ENCODE measurements at places on chromosomes 11 and 22.

- no peak for DNase-seq
Measured at GRCh38 chr11:119723243-119723951, 5.6 kb downstream of the NECTIN1 start.

DNA sequence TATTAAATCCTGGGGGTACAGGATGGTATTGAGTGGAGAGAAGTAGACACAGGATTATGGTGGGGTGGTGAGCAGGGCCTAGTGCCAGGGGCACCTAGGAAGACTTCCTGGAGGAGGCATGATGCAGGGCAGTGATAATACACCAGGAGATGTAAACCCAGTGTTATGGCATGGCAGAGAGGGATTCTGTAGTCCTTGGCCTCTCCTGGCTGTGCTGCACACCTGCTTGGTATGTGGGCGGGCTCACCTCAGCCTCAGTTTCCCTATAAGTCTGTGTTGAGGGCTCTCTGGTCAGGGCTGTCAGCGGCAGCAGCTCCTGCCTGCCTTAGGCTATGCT, 2.2 kb downstream of the PDXP start:
- DNase-seq: no peak

GRCh38 chr11:38839071-38839470, 2241.0 kb upstream of the RAG2 start:
- no peak for DNase-seq

DNA sequence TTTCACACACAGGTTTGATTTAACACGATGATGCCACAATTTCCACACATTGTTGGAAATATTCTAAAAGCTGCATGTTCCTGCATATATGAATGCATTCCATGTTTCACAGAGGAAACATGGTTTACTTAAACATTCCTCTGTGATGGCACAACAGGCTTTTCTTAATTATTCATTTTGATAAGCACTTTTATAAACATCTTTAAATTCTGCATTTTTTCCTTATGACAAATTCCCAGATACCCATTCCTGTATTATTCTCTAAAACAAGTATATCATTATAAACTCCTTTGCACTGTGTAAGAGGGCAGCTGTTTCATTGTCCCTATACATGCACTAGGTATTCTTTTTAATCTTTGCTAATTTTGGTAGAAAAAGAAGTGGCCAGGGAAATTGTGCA, 532.3 kb downstream of the SOX6 start:
- no peak for DNase-seq

DNA sequence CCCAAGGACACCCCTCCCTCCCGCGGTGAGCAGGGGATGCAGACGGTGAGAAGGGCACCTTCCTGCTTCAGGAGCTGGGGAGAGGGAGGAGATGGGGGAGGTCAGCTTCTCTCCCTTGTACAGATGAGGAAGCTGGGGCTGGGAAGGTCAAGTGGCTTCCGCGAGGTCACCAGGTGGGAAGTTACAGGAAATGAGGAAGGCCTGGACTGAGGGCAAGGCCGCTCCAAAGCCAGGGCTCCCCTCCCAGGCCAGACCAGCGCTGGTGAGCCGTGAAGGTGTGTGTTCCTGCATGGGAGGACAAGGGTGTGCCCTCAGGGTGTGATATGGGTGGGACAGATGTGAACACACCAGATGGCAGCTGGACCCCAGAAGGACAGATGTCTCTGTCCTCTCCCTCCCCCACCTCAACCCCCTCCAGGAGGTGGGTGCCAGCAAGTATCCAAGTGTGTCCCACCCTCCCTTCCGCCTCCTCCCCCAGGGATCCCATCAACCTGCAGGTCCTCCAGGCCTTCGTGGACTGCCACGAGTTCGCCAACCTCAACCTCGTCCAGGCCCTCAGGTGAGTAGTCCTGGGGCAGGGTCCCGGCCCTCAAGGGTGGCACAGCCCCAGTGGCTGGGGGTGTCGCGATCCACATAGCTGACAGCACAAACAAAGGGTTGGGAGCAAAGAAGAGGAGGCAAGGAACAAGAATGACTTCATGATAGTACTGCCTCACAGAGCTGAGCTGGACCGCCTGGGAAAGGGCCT, 16.6 kb downstream of the CYTH4 start:
- no peak for DNase-seq

- no peak for DNase-seq
Measured at GRCh38 chr11:1238767-1239595, 16.1 kb downstream of the MUC5B start.

DNA sequence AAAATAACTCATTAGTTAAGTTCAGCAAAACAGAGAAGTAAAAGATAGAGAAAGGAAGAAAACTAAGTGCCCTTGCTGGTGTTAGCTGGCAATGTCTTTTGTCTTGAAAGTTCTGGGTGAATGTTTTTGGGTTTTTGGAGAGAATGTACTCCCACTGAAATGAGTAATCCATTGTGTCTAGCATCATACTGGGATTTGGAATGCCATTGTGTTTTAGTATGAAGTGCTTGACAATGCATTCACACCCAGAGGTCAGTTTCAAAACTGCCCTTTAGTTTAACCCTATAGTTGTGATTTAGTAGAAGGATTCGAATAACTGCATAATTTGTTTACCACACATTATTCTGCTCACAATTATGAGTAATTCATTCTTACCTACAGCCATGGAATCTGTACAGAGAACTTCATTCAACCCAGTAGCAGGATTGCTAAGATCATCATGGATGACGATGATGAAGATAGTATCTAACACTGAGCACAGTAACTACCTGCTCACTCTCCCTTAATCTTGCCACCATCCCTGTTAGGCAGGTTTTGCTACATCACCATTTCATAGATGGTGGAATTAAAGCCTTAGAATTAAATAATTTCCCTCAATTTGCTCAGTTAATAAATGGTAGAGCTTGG, 33.9 kb downstream of the MAML2 start:
- DNase-seq: no peak

Data from T-helper 1 cell (primary cell).